ENCODE measurements at places on chromosomes 16 and 17.

DNA sequence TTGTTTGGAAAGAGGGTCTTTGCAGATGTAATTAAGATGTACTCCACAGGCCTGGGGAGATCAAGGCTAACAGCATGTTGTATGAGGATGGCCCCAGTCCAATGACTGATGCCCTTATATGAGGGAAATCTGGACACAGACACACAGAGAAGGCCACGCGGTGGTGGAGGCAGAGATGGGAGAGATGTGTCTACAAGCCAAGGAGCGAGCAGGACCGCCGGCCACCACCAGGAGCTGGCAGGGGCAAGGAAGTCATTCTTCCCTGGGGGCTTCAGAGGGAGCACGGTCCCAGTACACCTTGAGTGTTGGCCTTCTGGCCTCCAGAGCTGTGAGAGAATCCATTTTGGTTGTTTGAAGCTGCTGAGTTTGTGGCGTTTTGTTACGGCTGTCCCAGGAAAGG is 14.7 kb downstream of the SOCS3 start:
- DNase-seq = no peak

DNA sequence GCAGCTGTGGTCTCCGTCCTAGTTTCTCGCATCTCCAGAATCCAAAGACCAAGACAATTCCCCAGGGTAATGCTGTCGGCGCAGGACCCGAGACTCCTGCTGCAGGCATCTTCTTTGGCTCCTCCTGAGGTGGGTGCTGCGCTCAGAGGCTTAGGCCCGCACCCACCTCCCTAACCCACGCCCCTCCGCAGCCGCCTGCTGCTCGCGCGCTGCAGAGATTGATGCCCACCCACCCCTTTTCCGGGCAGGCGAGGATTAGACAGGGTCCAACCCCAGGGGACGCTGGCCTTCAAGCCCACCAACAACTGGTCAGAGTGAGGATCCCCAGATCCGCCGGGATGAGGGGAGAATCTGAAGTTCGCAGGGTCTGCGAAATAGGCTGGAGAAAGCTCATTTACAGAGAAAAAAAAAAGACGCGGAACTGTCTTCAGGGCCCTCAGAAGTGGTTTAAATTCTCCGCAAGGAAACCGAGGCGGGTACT is 27.9 kb downstream of the SLFN11 start:
- DNase-seq = no peak

DNA sequence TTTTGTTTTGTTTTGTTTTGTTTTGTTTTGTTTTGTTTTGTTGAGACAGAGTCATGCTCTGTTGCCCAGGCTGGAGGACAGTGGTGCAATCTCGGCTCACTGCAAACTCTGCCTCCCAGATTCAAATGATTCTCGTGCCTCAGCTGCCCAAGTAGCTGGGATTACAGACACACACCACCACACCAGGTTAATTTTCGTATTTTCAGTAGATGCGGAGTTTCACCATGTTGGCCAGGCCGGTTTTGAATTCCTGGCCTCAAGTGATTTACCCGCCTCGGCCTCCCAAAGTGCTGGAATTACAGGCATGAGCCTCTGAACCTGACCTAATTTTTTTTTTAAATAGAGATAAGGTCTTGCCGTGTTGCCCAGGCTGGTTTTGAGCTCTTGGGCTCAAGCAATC is 46.5 kb downstream of the CACNG3 start:
- no peak for DNase-seq

DNA sequence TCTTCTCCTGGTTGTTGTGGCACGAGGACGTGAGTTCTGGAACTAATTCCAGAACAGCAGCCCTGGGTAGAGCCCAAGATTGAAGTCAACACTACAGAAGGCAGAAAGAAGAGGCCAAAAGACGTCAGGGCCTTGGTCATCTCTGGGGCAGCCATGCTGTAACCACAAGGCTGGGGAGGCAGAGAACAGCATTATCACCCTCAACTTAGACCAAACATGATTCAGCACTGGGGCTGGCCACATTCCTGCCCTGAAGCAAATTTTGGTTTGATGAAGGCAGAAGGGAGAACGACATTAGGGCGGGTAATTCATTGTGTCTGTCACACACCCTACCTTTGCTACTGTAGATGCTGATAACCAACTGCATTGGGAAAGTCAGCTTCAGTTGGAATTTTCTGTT is 9.7 kb upstream of the ALOX15B start:
- DNase-seq = no peak

DNA sequence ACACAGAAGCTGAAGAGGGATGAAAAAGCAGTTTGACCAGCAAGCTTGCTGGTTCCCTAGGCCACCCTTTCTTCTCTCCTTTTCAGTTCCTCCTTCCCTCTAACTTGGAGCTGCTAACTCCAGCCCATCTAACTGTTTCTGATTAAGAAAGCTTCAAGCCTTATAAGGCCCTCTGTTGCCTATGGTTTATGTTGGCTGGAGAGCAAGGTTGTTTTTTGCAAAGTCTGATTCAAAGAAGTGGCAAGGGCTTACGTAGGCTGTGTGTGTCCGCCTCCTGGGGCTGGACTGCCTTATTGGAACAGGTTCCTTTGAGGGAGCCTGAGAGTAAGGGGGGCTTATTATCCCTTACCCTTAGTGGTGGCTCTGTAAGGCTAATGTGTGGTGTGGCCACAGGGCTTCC is 7.1 kb downstream of the AKAP1 start:
- no peak for DNase-seq

- DNase-seq = no peak
These were observed 97.5 kb downstream of the YPEL2 start for GRCh38 chr17:59428916-59429485.

- DNase-seq = no peak
These were observed 3.0 kb upstream of the MYO15A start for GRCh38 chr17:18105595-18105994.

- DNase-seq = no peak
These were observed 37.7 kb upstream of the MEAK7 start for GRCh38 chr16:84541999-84542817.

DNA sequence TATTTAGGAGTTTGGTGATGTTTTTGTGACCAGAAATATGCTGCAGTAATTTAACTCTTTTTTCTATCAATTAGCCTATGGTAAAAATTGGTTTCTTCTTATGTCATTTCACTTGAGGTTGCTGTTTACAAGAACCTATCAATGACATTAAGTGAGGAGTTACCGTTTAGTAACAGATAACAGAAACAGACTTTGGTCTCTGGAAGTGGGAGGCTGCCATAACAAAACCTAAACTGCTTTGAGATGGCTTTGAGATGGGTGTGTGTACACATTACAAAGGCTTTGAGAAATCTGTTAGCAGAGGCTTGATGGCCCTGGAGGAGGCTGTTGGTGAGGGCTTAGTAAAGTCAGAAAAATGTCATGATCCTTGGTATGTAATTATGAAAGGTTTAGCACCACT is 90.0 kb downstream of the TMEM114 start:
- no peak for DNase-seq

DNA sequence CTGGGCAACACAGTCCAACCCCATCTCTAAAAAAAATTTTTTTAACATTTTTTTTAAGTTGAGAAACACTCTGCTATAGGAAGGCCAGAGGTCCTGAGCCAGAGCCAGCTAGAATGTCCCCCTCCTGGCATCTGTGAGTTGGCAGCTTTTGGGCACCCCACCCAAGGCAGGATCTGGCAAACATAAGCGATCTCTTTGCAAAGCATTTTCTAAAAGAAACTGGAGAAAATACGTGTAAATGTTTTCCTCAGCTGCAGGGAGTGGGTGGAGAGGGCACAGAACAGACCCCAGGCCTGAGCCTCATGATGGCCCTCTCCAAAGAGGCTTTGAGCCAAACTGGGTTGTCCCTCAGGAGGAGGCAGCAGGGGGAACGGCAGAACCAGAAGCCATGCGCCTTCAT is 11.7 kb downstream of the CAVIN1 start:
- DNase-seq = no peak

GRCh38 chr17:47700471-47701449 is 6.8 kb downstream of the TBKBP1 start:
- DNase-seq = no peak

- no peak for DNase-seq
These were observed 35.9 kb upstream of the TOM1L1 start for GRCh38 chr17:54864636-54865356.

GRCh38 chr17:17941015-17941414 is 31.2 kb downstream of the TOM1L2 start:
- no peak for DNase-seq

GRCh38 chr17:17849845-17850373 is 13.1 kb upstream of the SREBF1 start:
- no peak for DNase-seq

DNA sequence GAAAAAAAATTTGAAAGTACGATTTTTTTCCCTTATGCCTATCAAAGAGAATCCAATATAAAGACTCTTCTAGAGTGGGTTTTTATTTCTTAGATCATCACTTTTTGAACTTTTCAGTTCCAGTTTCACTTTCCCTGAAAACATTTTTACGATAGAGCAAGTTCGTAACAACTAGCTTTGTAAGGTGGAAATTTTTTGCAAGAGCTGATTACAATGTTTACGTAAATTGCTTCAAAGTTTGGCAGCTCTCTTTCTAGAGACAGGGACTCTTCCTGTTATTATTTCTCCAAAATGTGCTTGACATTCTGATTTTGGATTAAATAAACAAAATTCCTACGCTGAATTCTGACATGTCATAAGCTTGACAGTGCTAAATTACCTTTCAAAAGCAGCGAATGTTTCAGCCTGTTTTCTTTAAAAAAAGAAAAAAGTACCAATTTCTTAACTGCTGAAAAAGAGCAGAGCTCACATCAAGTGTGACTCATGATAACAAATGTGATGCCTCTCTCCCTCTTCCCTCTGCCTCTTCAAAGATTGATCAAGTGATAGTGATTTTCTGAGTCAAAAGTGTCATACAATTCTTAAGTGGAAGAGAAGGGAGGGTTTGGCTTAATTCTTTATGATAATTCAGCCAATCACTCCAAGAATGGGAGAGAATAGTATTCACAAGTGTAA is 175.2 kb downstream of the KCNJ2 start:
- no peak for DNase-seq

DNA sequence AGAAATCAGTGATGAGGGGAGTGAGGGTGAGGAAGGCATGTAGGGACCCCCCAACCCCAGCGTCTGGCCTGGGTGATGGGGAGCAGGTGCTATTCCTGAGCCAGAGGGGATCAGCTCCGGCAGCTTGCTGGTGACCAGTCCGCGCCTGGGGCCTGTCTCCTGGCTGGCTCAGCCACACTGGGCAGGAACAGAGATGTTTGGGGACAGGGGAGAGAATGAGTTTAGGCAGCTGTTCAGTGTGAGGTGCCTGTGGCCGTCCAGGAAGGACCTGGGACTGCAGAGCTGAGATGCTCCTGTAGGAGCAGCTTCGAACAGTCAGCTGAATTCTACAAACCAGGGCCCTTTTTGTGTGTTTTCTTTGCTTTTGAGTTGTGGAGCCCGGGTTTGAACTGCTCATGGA is 23.2 kb upstream of the SPNS2 start:
- DNase-seq = no peak

DNA sequence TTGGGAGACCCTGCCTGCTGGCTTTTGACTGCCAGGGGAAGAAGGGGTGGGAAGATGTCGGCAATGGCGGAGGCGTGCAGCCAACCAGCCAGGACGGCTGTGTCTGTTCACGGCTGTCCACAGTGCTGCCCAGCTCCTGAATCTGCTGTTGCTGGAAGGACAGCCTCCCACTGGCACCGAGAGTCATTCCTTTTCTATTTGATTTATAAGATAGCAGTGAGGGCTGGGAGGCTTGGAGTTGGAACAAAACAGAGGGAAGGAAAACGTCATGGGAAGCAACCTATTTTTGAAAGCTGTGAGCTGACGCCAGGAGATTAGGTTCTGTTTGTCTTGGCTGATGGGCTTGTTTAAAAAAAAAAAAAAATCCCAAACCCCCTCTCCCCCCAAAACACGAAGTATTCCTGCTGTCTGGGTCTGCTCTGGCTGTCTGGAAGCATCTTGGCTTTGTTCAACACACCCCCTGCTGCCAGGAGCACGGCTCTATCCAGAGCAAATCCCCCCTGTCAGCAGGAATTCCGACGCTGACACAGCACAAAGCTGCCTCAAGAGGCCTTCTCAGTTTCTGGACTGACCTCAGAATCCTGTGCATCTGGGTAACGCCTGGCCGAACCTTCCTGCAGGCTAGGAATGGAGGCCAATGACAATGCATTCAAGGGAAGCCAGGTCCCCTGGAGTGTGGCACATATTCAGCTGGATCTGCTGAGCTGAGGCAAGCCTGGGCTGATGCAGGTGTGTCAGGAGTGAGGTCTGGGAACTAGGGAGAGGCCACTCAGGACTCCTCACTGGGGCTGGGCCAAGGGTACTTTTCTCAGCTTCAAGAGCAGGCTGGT is 41.0 kb upstream of the SREBF1 start:
- no peak for DNase-seq

DNA sequence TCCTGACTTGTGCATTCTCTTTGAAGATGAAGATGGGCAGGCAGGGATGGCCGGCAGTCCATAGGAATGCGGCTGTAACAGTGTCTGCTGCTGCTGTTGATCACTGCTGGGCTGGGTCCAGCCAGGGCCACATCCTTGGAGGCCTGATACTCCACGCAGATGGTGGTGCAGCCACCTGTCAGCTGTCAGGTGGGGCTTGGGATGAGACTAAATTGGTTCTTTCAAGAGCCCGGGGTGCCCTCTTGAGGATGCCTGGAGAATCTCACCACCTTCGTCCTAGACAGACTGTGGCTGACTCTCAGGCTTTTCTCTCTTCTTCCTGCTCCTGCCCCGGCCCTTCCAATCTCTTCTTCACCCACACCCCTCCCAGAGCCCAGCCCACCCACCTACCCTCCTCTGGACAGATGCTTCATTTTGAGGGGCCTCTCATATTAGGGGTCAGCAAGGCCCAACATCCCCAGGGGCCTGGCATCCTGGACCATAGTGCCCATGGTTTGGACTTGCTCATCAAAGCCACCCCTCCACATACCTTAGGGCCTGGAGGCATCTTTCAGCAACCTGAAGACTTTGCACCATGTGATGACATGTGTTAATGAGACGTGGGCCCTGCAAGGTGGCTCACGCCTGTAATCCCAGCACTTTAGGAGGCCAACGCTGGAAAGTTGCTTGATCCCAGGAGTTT is 19.1 kb downstream of the OSBPL7 start:
- no peak for DNase-seq

GRCh38 chr17:16288860-16289571 is 64.3 kb downstream of the CENPV start:
- DNase-seq = no peak

DNA sequence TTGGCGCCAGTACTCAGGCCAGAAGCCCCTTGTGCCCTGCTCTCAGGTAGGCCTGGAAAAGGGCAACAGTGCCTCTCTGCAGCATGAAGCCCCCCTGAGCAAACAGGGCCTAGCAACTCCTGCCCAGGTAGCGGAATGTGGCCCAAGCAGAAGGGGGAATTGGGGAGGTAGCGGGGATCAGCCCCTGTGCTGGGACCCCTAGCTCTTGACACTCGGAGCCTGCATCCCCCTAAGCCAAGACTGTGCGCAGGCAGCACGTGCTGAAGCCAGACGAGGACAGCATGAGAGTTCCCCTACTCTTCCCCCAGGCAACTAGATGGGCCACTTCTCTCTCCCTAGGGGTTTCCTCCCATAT is 823 bp upstream of the CD2BP2 start:
- DNase-seq = no peak

- DNase-seq = no peak
These were observed 2.6 kb upstream of the SRL start for GRCh38 chr16:4244254-4245076.

GRCh38 chr16:57574646-57575467 is 32.4 kb downstream of the ADGRG5 start:
- DNase-seq = no peak
